ENCODE measurements at places on chromosomes 3 and 15.
A peak's percentile ranks its signal among the peaks of the same experiment; 100 is the strongest.

DNA sequence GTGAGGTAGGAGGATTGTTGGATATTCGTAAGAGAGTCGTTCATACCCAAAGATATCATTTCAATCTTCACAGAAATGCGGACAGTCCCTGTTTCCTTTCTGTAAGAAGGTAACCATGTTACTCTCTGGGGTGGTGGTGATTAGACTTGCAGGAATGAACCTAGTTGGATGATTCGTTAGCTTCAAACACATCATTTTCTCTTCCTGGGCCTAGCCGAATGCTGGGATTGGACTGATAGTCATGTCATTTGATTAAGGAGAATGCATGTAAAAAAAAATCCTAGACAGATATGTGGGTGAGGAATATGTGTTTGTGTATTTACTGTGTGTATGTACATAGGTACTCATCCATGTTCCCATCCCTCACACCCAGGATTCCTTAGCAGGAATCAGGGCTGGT is 12.4 kb downstream of the SLCO3A1 start:
- no peak for DNase-seq

DNA sequence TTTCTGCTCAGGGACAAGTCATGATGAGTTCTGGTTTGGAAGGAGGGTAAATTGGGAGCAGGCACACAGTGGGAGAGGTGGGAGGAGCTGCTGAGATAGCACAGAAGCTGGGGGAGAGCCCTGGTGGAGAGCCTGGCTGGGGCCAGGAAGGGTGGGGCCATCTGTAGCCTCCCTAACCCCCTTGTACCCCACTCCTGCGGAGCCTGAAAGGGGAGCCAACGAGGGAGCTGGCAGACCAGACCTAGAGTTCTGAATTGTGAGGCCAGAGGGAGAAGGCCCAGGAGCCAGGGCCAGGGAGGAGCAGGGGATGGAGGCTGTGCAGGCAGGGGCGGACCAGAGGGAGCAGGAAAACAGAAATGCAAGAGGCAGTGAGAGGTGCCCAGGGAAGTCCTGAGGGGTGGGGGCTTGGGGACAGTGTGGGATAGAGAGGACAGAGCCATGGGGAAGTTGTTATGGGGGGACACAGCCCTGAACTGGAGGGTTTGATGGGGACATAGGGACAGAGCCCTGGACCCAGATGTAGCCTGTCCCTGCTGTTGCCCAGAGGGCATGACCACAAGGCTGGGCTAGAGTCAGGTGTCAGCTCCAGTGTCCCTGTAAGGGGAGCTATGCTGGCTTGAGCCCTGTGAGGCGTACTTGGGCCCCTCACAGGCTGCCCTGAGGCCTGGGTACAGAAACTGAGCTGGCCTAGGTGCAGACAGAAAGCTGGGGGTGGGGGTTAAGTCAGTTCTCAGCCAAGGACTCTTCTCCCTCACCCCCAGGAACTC is 1.2 kb downstream of the TMIE start:
- no peak for DNase-seq

DNA sequence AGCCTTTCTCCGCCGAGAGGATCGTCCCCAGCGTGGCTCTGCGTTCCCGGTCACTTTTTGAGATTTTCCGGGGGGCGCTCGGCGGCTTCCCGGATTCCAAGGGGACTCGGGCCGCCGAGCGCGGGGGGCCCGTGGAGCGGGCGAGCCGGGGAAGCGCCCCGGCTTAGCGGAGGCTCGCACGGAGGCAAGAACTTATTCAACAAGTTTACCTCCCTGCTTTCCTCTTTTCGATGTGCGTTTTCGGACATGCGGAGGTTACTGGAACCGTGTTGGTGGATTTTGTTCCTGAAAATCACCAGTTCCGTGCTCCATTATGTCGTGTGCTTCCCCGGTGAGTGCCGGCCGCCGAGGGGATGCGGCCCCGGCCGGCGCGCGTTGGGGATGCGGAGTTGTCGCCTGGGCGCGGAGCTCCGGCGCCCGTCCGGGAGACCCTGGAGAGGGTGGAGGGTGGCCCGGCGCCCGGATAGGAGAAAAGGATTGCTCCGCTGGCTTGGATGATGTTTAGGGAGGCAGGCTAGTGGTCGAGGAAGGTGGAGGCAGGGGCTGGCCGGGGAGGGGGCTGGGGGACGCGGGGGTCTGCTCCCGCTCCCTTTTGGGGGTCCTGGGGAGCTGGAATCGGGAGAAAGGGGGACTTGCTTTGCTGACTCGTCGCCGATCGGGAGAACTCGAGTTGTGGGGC is 810 bp downstream of the PTPRG start:
- peak; percentile 49 for DNase-seq

GRCh38 chr15:44910981-44911625 is 45.4 kb upstream of the TERB2 start:
- DNase-seq, result no peak

DNA sequence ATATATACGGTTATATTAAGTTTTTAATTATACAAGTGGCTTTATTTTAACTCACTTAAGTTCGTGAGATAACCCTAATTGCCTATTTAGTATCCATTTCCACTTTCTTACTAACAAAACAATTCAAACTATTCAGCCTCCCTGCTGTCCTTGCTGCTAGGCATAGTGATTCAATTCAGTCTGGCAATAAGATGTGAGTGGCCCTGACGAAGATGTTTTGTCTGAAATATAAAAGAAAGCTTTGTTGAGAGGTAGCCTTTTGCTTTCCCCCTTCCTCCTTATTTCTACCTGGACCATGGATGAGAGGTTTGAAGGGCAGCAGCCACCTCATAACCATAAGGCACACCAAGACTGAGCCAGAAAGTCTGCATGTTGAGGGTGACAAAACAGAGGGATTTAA is 89.3 kb upstream of the TRIM42 start:
- DNase-seq, result no peak

DNA sequence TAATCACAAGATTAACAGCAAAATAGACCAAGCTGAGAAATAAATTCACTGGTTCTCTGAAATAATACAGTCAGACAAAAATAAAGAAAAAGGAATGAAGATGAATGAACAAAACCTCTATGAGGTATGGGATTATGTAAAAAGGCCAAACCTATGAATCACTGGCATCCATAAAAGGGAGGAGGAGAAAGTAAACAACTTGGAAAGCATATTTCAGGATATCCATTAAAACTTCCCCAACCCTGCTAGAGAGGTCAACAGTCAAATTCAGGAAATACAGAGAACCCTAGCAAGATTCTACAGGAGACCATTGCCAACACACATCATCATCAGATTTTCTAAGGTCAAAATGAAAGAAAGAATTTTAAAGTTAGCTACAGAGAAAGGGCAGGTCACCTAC is 649.7 kb upstream of the CBLB start:
- DNase-seq, result no peak

DNA sequence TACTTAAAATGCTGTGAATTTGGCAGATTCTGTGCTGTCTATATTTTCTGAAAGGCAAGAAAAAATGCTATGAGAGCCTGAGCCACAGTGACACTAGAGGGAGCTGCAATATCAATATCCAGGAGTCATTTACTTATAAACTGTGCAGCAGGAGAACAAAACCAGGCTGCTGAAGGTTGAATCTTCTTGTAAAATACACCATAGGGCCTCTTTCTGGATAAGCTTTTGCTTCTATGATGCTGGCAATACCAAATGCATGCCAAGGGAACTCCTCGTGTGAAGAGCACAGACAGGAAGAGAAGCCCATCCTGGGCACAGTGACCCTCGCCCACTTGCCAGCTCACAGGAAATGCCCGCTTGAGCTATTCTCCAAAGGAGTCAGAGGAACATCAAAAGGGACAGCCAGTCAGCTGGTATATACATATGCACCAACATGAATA is 48.0 kb upstream of the TSPAN3 start:
- peak; percentile 89 for DNase-seq

DNA sequence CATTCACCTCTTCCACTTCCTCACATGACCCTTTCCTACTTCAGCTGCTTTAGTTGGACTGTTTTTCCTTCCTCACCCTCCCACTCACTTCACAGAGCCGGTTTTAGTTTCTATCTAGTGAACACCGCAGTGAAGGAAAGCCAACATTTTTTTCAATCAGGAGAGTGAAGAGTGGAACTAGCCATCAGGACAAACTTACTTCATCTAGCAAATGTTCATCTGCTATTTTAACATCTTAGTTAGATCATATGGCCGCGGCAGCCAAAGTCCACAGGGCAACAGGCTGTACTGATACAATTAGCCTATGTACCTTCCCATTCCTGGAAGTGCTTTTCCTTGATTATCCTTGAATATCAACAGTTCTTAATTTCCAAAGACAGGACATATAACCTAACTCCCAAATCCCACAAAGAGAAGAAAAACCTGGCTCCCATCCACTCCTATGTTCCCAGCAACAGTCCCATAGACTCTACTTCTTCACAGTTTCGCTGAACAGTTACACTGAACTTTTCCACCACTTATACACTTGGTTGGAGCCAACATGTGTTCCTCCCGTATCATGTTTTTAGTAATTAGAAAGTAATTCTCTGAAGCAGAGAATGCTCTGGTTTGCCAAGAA is 456.2 kb upstream of the THBS1 start:
- DNase-seq, result peak; percentile 56

DNA sequence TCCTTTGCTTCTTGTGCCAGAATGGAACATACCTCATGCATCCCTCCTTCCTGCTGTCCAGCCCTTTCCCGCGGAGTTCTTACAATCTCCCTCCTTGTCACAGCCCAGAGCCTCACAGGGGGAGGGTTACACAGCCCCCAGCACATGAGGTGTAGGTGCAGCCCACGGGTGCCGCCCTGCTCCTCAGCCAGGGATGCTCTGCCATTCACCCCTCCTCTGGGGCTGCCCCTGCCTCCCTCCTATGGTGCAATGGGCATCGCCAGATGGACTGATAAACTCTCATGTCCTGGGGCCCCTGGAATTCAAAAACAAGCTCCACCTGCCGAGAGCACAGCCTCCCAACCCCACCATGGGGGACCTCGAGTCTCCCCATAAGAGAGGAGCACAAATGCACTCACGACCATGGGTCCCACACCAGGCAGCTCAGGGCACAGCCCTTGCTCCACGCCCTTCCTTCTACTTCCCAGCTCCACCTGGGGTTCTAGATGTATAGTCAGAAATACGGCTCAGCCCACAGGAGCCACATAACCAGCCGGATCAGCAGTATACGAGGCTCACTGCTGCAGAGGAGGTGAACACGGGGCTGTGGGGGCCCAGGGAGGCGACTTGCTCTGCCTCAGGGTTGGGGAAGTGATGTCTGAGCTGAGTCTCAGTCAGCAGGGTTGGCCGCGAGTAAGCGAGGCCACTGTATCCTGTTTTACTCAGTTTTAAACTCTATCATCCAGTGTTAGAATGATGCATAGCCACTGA is 269.7 kb upstream of the LYSMD4 start:
- DNase-seq, result no peak

GRCh38 chr3:173902871-173903270 is 505.3 kb downstream of the NLGN1 start:
- DNase-seq, result no peak

GRCh38 chr15:31297575-31298456 is 28.8 kb upstream of the KLF13 start:
- no peak for DNase-seq

GRCh38 chr3:47565734-47566550 is 12.7 kb downstream of the CSPG5 start:
- DNase-seq, result no peak

GRCh38 chr15:88710027-88710715 is 71.4 kb downstream of the ISG20 start:
- no peak for DNase-seq

GRCh38 chr3:14874784-14875183 is 56.0 kb downstream of the FGD5 start:
- no peak for DNase-seq

DNA sequence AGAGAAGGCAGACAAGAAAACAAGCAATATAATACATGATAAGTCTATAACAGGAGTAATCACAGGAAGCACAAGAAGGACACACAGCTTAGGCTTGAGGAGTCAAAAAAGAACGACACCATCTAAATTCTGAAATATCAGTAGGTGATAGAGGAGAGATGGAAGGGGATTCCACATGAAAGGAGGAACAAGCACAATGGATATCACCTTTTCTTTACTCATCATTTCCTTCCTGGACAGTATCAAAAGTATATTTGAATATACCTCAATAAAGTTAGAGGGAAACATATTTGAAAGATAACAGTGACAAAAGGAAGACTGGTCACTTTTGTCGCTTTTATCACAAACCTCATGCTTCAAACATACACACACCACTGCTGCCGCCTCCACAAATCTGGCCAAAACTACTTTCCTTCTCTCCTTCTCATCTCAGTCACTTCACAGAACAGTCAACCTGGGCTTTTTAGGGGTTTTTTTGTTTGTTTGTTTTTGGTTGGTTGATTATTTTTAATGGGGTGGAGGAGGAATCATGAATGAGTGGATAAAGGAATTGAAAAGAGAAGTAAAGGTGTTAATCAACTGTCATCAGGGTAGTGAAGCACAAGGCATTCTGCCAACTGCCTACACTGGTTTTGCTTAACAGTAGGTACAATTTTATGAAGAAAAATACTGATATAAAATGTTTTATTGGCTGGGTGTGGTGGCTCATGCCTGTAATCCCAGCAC is 18.5 kb downstream of the DENND4A start:
- DNase-seq, result no peak

DNA sequence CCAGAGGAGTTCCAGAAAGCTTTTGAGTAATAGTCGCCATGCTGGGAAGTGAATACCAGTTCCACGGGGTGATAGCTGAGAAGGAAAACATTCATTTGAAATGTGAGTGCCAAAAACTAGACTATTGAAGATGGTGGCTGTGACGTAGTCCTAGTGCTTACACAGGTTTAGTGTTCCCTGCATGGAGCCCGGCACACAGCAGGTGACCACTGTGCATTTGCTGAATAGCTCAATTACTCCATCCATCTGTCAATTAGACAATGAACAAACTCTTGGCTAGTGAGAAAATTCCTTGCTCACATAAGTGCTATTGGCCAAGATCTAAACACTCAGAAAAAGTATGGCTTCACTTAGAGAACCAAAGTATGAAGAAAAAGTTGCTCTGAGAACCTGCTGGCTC is 448.1 kb upstream of the WNT5A start:
- DNase-seq, result no peak

GRCh38 chr3:11236588-11237461 is 35.4 kb upstream of the ATG7 start:
- peak; percentile 70 for DNase-seq

- no peak for DNase-seq
These were observed 494.2 kb downstream of the FOXP1 start for GRCh38 chr3:71089271-71089847.

DNA sequence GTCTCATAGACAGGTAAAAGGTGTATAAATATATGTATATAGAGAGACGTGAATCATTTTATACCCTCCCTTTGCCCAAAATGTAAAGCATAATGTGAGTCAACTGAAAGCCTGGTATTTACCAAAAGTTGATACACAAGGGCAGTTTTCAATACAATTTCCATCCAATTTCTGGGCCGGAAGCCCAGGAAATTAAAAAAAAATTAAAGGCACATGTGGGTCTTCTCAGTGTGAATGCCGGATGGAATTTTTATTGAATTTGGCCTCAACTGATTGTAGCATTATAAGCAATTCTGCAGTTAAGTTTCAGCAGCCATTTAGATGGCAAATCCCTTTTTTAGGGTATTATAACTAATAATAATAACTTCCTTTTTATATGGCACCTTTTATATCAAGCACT is 3.3 kb upstream of the CNTN3 start:
- no peak for DNase-seq

DNA sequence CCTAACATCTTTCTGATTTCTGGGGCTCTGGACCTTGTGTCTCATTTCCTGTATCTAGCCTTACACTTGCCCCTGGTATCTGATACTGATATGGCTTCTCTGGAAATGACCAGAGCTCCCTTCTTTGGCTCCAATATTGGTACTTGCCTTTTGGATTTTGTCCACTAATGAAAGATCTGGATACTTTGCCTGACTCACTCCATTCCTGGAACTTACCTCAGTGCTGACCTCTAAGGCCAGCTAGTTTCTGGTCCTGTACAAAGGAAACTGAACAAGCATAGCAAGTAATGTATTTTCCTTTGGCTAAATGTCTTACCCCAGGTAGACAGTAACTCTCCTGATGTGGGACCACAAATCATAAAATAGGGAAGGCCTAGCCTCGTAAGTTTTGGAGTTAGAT is 93.8 kb upstream of the SLC4A7 start:
- no peak for DNase-seq
